Central memory CD8-positive, alpha-beta T cell (primary cell): ENCODE measurements at places on chromosomes 3 and 15.

DNA sequence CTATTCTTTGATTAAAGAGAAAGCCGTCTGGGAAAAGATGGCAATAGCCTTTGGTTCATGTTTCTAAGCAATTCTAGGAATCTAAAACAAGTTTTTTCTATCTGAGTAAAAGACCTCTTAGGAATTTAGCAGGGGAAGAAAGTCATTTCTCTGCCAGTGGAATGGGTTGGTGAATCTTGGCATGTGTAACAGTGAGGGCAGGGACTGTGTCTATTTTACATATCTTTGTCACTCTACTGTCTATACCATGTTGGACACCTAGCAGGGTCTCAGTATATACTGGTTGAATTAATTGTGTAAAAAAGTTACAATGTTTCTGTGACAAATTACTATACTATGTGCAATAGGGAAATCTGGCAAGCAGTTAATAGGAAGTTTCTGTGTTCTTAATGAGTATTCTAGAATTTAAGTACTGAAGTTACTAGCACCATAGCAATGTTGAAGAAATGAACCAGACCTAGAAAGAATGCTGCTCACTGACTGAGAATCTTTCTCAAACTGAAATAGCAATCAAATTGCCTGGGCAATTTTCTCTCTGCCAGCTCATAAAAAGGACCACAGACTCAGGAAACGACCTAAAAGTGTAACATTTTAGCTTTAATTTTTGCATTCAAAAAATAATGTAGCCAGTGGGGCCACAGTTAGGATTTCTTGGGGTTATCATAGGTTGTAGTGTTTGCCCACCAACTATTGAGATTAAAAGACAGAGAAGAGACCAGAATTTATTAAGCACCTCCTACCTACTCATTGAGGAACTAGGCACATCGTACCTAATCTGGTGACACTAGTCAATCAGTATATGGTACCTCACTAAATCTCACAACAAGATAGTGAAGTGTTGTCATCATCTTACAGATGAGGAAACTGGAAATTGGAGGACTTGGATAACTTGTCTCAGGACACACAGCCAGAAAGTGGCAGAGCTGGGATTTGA lies 56.2 kb upstream of the LEKR1 start:
- H3K27ac ChIP-seq: no peak overlapping the region
- H3K4me3 ChIP-seq: no peak overlapping the region
- H3K36me3 ChIP-seq: peaks cover 3% of the 10 kb centered on the region
- H3K27me3 ChIP-seq: no peaks in the 10 kb centered on the region
- no peaks in the 10 kb centered on the region for H3K4me1 ChIP-seq

- H3K27me3 ChIP-seq: no peaks in the 10 kb centered on the region
- no peak overlapping the region for H3K4me3 ChIP-seq
- H3K4me1 ChIP-seq: no peaks in the 10 kb centered on the region
- H3K27ac ChIP-seq: no peak overlapping the region
- no peaks in the 10 kb centered on the region for H3K36me3 ChIP-seq
- no peak for DNase-seq
Observed at GRCh38 chr15:36965570-36966342, 134.6 kb downstream of the MEIS2 start.

DNA sequence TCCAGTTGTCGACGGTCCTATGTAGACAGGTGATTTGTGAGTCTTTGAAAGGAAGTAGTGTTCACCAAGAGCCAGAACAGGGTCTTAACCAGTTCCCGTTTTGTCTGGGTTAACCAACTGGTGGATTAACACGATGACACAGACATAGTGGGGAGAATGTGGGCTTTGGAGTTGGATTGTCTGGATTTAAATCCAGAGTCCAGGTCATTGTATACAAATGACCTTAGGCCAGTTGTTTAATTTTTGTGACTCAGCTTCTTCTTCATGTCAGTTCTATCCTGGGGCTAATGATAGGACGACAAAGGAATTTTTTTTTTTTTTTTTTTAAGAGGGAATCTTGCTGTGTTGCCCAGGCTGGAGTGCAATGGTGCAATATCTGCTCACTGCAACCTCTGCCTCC lies 126.7 kb downstream of the LPP start:
- peaks cover 54% of the 10 kb centered on the region for H3K4me1 ChIP-seq
- H3K36me3 ChIP-seq: no peaks in the 10 kb centered on the region
- H3K27me3 ChIP-seq: no peaks in the 10 kb centered on the region
- no peak overlapping the region for H3K4me3 ChIP-seq
- H3K27ac ChIP-seq: no peak overlapping the region

DNA sequence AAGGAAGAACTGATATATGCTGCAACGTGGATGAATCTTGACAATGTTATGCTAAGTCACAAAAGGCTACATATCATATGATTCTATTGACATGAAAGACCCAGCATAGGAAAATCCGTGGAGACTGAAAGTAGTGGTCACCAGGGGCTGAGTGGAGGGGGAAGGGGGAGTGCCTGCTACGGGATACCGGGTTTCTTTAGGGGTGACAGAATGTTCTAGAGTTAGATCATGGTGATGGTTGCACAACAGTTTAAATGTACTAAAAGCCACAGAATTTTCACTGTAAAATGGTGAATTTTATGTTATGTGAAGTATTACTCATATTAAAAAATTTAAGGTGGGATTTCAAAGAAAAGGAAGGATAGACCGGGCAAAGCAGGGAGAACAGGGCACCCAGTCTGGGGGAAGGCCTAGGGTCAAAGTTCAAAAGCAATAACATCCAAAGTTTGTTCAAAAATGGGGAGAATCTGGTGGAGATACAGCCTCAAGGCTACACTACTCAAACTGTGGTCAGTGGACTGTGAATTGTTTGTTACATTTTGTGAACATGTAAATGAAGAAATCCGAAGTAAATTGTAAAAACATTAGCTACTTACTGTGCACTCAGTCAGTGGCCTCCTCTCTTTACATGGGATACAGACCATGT lies 74.2 kb upstream of the FNDC3B start:
- H3K27ac ChIP-seq: no peak overlapping the region
- H3K36me3 ChIP-seq: peaks cover 2% of the 10 kb centered on the region
- H3K27me3 ChIP-seq: peaks cover 25% of the 10 kb centered on the region
- H3K4me1 ChIP-seq: peaks cover 5% of the 10 kb centered on the region

- DNase-seq: no peak
- H3K27ac ChIP-seq: no peak within 1 kb of the TSS
- no peak within 1 kb of the TSS for H3K4me3 ChIP-seq
- H3K36me3 ChIP-seq: no peaks in the 10 kb centered on the region
- peaks cover 88% of the 10 kb centered on the region for H3K27me3 ChIP-seq
Observed at GRCh38 chr15:79282371-79283251, at the start of gene ANKRD34C. Gene ANKRD34C (plus strand): TSS chr15:79282722. CDS start chr15:79293285, 10,563 bp downstream.

DNA sequence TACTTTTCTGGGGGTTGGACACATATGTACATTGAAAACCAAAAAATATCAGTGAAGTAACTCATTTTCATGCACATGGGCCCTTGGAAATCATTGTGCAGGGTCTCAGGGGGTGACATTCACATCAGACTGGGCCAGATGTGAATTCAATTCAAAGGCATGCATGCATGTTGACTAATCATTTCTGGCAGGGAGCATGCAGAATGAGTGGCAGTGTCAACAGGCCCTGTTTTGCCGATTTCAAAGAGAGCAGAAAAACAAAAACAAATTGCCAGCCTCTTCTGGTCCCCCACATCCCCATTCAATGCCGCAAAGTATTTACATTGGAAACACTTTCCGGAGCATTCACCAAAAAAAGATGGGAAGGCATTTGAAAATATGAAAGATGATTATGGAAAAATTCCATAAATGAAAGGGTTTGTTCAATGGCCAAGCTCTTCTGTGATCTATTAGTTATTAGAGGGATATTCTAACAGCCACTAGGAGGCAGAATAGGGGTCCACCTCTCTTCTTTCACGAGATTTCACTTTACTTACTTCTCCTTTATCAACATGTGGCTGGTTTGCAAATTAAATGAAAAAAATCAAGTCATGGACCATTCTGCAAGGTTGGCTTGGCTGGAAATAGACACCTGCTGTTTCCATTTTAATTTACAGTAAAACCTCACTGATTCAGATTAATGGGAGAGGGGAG lies 119.9 kb upstream of the FEZF2 start:
- no peak overlapping the region for H3K27ac ChIP-seq
- no peaks in the 10 kb centered on the region for H3K4me1 ChIP-seq
- no peak for DNase-seq
- H3K36me3 ChIP-seq: no peaks in the 10 kb centered on the region
- H3K27me3 ChIP-seq: no peaks in the 10 kb centered on the region

DNA sequence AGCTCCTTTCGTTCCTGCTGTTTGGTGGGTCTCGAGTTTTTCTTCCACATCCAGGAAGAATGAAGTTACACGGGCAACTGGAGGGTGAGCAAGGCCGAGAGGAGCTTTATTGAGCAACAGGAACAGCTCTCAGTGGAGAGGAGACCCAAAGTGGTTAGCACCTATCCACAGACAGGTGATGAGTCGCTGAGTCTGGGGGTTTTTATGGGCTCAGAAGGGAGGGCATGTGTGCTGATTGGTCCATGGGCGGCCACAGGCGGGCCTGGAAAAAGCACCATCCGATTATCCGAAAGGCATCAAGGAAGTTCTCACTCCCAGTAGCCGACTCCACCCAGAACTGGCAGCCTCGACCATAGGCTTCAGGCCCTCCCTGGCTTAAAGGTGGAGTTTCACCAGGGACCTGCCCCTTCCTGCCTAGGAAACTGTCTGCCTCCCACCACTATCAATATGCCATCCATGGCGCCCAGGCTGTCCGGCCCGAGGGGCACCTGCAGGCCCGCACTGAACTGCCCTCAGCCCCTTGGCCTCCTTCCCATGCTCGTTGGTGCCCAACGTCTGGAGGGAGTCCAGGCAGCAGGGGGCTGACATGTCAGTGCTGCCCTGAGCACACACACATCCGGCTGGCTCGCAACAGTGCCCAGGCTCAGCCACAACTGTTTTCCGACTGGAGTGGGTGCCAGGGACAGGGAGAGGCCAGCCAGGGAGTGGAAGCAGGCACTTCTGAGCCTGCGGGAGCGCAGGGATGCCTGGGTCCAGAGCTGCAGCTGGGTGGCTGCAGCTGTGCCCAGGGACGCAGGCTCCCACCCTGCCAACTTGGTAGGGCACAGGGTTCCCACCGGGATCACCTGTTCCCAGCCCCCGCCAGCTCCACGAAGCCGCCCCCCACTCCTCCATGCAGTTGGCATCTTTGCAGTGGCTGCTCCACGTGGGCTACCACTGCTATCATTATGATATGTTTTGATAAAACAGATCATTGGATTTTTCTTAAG lies 170.2 kb downstream of the FNDC3B start:
- DNase-seq: no peak
- peaks cover 9% of the 10 kb centered on the region for H3K4me1 ChIP-seq
- no peaks in the 10 kb centered on the region for H3K27me3 ChIP-seq
- H3K36me3 ChIP-seq: no peaks in the 10 kb centered on the region
- no peak overlapping the region for H3K4me3 ChIP-seq

GRCh38 chr3:180058238-180058637 lies 21.5 kb upstream of the PEX5L start:
- no peak for DNase-seq
- no peaks in the 10 kb centered on the region for H3K4me1 ChIP-seq
- no peak overlapping the region for H3K27ac ChIP-seq
- no peaks in the 10 kb centered on the region for H3K27me3 ChIP-seq
- H3K36me3 ChIP-seq: no peaks in the 10 kb centered on the region

DNA sequence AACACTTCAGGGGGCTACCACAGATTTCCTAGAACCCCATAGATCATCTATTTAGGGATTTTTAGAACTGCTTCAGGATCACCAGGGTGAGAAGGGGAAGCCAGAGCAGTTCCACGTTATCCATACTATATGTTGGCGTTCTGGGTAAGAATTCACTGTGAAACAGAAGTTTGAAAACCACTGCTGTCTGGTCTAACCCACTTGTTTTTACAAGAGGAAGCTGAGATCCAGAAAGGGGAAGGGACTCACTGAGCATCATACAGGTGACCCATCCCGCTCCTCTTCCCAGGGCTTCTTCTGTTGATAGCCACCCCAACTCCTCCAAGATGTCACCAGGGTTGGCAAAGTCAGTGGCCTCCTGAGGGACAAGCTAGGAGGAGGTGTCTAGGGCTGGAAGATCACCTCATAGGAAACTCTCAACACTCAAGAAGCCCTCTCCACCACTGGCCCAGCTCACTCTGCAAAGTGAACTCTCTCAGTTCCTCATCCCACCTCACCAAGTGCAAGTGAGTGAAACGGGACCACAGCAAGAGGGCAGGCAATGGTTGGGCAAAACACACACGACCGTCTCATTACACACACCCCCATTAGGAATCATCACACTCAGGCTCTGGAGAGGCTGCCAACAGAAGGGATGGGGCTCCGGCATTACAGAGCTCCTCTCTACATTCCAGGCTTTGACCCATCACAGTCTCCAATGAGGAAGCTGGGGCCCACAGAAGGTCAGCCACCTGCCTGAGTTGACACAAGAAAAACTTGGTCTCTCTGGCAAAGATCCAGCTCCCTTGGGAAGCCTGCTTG lies 1.8 kb downstream of the DAPK2 start:
- H3K36me3 ChIP-seq: no peaks in the 10 kb centered on the region
- no peak for DNase-seq
- peak overlapping the region; percentile 59 for H3K4me3 ChIP-seq
- no peaks in the 10 kb centered on the region for H3K27me3 ChIP-seq
- H3K27ac ChIP-seq: peak overlapping the region; percentile 33
- peaks cover 13% of the 10 kb centered on the region for H3K4me1 ChIP-seq

DNA sequence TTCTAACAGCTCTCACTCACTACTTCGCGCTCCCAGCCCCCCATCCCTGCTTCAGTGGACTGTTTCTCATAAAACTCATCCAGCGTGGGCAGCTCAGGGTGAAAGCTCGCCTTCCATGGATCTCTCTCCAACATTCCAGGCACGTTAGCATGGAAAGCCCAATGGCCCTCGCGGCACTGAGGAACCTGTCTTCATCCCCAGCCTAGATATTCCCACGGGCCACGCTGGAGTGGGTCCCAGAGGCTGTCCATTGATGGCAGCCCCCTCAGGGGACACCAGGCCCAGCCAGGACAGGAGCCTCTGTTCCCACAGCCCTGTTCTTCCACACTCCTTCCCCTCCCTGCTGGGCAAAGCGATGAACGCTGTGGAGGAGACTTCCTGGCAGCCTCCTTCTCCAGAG lies 121.1 kb downstream of the SEC22A start:
- no peak for DNase-seq
- no peaks in the 10 kb centered on the region for H3K4me1 ChIP-seq

DNA sequence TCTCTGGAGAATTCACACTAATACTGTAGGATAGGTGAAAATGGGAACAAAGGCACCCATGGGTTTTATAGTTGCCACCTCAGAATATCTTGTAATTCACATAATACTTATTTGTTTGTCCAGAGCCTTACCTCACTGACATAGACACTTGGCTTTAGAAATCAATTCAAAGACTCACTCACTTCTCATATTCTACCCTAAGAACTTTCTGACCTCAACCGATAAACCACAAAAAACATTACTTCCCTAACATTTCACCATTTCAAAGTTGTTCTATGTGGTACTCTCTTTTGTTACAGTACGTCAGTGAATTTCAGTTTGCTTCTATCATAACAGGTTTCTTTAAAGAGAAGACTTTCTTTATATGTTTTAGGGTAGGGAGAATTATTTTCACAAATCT lies 359.3 kb downstream of the IGSF11 start:
- no peak for DNase-seq
- no peak overlapping the region for H3K27ac ChIP-seq
